ENCODE measurements at places on chromosomes 6 and 20.
A peak's percentile ranks its signal among the peaks of the same experiment; 100 is the strongest.

DNA sequence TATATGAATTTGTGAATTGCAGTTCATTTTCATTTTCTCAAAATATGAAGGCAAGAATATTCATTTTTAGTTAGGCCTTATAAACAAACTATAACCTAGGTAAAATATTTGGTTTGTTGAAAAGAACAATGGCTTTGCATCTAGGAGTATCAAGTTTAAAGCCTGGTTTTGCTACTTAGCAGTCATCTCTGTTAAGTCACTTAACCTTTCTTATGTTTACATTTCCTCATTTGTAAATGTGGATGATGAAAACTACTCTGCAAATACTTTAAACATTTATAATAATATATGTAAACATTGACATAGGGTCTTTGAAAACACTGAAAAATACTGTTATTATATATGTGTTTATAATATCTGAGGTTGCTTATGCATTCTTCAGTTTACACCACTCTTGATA, 135.5 kb downstream of the CENPW start:
- no peak for DNase-seq

GRCh38 chr6:16267428-16268263, 29.3 kb downstream of the GMPR start:
- no peak for DNase-seq

DNA sequence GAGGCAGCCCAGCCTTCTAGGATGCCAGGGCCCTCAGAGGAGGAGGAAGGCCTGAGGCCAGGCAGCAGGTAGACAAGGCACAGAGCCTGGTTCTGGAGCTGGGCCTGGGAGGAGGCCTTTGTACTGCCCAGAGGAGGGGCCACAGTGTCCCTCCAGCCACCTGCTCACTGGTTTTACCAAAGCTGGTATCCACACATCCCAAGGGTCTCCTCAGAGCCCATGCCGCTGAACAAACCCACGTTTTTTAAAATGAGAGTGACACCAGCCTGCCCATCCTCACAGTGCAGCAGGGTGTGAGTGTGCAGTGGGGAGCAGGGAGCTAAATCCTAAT, 162.7 kb downstream of the LY86 start:
- no peak for DNase-seq

GRCh38 chr6:2412731-2413130, 167.3 kb upstream of the GMDS start:
- no peak for DNase-seq

DNA sequence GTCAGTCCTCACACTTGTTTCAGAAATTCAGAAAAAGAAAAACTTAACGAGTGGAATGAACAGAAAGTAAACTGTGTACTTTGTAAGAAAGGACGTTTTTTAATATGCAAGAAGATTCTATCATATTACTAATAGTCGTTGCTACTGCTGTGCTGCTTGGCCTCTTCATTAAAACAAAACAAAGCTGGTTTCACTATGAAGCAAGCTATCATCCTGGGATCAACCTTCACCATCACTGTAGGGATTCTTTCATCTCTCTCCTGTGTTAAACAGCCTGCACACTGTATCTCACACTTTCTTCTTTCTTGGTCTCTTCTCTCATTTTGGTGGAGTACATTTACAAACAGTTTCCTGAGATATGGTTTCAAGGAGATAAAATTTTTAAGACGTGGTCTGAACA, 284.2 kb downstream of the BTBD9 start:
- DNase-seq = no peak

DNA sequence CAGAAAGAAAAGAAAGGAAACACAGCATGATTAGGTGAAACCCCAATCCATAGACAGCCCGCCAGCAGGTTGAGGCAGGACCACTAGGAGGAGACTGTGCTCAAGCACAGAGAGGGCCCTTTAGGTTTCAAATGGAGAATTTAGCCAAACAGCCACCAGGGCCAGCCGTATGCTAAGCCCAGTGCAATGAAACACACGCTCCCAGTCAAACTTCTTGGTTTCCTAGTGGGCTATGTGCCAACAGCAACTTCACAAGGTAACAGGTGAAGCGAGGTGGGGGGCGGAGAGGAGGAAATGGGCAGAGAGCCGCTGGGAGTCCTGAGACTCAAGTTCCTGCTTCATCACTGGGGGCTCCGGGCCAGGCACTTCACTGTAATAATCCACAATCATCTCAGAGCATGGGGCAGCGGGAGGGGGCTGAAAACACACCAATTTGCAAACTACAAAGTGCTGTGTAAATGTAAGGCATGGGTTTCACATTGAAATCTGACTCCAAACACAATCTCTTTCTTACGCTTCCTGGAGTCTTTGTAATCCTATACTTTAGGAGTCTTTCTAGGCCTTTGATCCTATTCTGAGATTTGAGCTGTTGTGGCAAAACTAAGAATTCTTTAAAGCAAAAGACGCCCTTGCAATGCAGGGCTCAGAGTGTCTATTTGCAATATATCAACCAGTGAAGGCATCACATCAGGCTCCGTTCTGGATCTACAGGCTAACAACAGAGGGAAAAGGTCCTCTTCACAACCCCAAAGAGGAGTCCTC, 117.3 kb downstream of the OPRM1 start:
- DNase-seq = peak; percentile 42

- DNase-seq = no peak
These were observed 84.2 kb upstream of the E2F3 start for GRCh38 chr6:20317430-20317829.

GRCh38 chr6:135291288-135292076, 110.4 kb downstream of the MYB start:
- DNase-seq = no peak

GRCh38 chr6:167211881-167212712, 54.3 kb upstream of the GPR31 start:
- no peak for DNase-seq

DNA sequence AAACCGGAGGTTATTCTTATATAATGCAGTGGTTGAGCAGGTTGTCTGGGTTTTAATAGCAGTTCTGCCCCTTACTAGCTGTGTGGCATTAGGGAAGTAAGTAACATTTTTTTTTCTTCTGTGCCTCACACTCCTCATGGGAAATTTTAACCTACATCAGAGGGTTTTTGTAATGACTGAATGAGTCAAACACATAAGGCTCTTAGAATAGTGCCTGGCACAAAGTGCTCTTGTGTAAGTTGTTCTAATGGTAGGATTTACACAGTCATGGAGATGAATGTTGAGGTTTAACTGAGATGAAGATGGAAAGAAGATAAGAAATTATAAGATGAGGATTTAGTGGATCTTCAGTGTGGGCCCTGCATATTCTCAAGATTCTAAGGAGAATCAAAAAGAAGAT, 68.4 kb upstream of the PHIP start:
- DNase-seq = no peak

- DNase-seq = no peak
These were observed 27.6 kb downstream of the TINAG start for GRCh38 chr6:54335871-54336270.

DNA sequence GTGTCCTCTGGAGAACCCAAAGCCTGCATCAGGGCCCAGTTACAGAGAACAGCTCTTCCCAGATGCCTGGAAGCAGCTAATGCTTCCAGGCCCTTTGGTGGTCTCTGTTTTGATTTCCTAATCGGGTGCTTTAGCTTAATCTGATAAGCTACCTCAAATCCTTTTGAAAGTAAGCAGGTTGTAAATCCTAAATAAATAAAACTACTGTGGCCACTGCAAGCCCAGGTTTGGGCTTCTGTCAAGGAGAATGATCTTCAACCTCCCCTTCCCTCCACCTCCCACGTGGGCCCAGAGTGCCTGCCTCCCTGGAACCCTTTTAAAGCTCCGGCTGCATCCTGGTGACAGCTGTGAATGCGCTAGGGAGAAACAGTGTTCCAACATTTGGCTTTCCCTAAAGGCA, 25.2 kb upstream of the FYN start:
- DNase-seq = no peak

DNA sequence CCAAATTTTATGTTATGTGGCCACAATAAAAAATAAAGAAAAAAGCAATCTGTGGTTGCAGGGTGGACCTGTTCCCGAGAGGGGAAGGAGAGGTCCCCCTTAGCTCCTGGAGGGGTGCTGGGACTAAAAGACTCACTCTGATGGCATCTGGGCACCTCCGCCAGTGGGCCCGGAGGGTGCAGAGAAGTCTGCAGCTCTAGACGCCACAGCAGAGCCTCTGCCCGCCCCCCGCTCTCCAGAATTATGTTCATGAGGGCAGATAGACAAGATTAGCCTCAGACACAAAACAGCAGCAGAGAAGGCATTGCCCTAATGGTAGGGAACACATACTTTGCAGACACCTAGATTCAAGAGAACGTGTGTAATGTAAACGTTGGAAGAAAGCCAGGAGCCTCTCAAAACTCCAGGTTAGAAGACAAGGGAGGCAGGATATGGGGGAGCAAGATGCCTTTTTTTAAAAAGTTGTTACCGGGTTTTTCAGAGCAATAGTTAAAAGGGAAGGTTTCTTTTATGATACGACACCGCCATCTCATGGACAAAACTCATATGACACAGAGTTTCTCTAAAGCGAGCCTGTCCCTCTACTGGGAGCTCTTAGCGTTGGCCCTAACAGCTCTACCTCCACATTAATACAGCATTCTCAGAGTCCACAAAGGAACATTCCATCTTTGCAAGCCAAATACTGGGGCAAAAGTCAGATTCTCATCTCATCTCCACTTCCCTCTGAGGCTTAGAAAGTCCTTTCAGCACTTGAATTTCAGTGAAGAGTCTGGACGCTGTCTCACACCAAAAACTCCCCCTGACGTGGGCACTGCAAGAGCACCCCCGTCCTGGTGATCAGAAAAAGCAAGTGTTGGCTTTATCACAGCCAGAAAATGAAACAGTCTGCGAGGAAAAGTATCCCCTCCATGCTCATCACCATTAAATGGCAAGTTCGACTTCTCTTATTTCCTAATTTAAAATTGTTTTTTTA, 47.2 kb downstream of the FOXF2 start:
- no peak for DNase-seq

Measured in stimulated activated CD8-positive, alpha-beta memory T cell treated with anti-CD3 and anti-CD28 coated beads, Interleukin-4, amount 100 ng/mL, for 1 hour (primary cell).